H1 (cell line): ENCODE measurements at places on chromosomes 2 and 18.

GRCh38 chr2:191038741-191039140 is 24.8 kb upstream of the STAT1 start:
- no peak for DNase-seq

- DNase-seq = no peak
Measured at GRCh38 chr2:70745276-70745825, 22.6 kb downstream of the ADD2 start.

DNA sequence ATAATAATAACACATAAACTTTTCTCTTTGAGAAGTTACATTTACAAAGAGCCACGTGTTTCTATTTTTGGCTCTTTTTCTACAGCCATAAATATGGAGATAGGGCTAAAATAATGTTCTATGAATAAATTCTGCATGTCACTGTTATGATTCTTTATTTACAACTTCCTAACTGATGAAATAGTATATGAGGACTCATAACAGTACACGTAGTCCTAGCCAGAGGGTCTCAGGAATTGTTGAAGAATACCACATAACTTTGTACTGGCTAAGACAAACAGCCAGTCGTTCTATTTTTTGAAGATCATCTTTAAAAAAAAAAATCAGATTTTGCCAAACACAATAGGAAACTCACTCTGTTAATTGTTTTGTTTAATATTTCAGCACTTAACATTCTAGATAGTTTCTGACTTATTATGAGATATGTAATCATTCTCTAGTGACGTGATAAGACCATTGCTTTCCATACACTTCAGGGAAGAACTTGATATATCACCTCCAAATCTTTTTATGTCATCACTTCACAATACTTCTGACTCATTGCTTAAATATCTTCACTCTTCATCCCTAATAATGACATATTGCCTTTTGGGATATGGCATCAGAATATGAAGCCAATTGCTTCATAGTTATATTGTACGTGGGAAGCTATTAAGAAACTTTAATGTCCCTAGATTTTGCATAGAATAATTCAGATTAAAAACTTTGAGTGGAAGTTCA is 256.1 kb downstream of the XIRP2 start:
- DNase-seq = no peak

DNA sequence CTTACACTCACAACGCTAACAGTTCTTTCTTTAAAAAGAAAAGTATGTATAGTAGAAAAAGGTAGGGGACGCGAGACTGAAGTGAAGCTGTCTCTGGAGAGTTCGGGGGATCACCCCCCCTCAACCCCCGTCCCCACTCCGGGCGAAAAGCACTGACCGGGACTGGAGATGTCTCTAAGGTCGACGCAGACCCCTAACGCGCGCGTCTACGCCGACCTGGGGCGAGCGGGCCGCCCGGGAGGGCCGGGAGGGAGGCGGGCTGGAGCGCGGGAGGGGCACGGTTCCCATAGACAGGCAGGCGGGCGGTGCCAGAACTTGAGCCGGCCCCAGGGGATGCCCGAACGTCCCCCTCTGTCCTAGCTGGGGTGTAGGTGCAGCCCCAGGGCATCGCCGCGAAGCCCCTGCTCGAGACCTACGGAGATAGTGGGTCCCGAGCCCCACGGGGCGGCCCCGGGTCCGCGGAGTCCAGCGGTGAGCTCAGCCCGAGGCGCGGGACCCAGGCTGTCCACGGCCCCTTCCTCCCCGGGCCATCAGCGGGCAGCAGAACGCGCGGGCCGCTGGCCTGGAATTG is 82.2 kb downstream of the CHRNA1 start:
- peak; percentile 66 for DNase-seq

- DNase-seq = no peak
Measured at GRCh38 chr2:202425036-202425435, 48.9 kb downstream of the BMPR2 start.

GRCh38 chr2:34070196-34070595 is 471.1 kb upstream of the FAM98A start:
- DNase-seq = no peak

DNA sequence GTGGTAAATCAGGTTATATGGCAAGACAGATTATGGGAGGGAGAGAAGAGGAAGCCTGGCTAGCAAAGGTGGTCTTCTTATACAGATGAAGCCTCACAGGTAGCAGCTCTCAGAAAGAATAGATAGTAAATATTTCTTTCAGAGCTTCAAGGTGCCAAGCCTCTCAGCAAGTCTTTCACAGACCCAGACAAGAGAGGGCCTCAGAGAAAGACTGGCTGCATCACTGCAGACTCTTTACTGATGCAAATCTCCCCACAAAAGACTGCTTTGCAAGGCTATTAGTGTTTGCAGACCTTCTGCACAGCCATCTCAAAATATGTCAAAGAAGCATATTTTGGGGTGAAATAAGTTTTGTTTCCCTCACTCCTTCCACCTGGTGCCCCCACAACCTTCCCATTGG is 372.4 kb upstream of the RND3 start:
- DNase-seq = no peak

DNA sequence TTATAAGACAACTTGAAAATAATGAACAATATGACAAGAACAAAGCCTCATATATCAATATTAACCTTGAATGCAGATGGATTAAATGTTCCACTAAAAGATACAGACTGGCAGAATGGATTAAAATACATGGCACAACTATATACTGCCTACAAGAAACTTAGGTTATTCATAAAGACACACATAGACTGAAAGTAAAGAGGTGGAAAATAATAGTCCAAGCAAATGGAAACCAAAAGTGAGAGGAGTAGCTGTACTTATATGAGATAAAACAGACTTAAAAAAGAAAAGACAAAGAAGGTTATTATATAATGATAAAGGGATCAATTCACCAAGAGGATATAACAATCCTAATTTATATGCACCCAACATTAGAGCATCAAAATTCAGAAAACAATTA is 18.2 kb downstream of the LMAN1 start:
- no peak for DNase-seq

DNA sequence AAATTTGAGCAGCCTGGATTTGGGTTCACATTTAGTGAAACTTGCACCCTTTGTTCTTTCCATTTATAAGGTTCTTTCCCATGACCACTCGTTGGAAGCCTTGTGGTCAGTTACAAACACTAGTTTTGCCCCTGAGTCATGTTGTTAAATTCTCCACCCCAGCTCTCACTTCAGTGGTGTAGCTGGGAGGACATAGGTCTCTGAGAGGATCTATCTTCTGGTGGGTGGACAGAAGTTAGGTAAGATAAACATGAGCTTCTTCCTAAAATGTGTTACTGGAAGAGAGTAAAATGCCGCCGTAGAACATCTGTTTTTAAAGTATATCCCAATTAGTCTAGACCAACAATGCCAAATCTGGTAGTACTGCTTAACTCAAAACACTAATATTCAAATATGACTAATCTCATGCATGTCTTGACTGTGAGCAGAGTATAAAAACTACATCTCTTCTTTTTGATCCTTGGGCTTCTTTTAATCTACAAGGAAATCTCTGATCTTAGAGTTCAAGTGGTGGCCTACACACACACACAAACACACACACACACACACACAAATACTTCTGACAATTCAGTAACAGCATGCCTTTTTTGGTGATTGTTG is 162.6 kb upstream of the FN1 start:
- no peak for DNase-seq

DNA sequence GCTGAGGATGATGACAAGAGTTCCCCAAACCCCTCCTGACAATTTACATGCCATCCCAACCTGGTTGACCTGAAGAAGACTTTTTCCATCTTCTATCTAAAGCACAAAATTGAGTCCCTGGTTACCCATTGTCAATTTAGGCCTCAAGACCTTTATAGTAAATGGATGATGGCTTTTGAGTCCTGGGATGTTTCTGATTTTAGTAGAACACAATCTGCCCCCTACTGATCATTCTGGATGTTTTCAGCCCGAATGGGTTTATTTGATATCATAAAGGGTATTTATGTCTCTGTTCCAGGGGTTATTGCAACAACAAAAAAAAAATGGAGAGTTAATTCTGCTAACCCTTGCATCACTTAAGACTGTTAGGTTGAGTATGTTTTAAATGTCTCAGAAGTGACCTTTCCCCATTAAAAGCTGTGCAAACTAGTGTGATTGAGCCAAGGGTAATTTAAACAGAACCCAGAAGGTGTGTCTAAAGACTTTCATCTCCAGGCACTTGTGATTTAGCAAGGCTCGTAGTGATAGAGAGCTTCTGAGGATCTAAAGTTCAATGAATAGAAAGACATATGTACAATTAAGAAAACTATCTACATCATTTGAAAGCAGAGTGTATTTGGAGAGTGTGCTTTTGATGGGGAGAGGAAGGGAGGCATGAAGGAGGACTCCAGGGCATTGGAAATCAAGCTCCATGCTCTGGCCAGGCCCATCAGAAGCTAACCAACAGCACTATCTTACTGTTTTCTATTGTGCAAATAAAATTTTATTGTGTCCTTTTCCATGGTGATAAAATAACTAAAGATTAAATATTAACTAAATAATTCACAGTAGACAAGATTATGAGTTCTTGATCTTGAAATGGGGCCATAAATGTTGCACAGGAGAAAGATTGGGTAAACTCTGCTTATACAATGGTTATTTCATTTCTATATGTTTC is 96.6 kb upstream of the NOSTRIN start:
- no peak for DNase-seq

DNA sequence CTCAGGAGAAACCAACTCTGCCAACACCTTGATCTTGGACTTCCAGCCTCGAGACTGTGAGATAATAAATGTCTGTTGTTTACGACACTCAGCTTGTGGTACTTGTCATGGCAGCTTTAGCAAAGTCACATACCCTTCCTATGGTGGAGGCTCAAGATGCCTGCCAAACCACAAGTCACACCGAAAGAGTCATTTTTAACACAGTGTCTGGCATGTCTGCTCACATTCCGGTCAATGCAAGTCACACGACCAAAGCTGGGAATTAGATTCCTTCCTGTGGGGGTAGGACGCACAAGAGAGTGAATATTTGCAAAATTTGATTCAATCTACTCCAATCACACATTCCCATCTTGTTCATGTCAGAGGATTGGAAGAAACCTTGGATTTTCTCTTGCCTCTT is 24.6 kb downstream of the KCNE4 start:
- no peak for DNase-seq

GRCh38 chr18:36179562-36180355 is 7.5 kb upstream of the MOCOS start:
- no peak for DNase-seq
